Colonic mucosa (tissue), 4 donors: ENCODE measurements at places on chromosomes 2 and 18. TPM values are rescaled to one million over a fixed set of nuclear protein-coding genes. Genes with fewer than 3 reads are reported as not detected.

- H3K4me1 ChIP-seq, result no peaks in the 10 kb centered on the region
- DNase-seq, result no peak
- H3K27me3 ChIP-seq, result no peaks in the 10 kb centered on the region
- no peaks in the 10 kb centered on the region for H3K36me3 ChIP-seq
- H3K27ac ChIP-seq, result no peak overlapping the region
Measured at GRCh38 chr2:148553332-148553887, 91.1 kb upstream of the EPC2 start.

The HOXD12 gene
- total RNA-seq, result not detected

The MROH2A gene
- not detected for total RNA-seq

The DPYSL5 gene
- total RNA-seq, result 0.35 TPM

GRCh38 chr2:237888389-237888788 is 29.0 kb downstream of the RAMP1 start:
- no peaks in the 10 kb centered on the region for H3K27me3 ChIP-seq
- no peaks in the 10 kb centered on the region for H3K4me1 ChIP-seq
- DNase-seq, result no peak
- no peak overlapping the region for H3K27ac ChIP-seq
- no peak overlapping the region for H3K4me3 ChIP-seq
- no peaks in the 10 kb centered on the region for H3K36me3 ChIP-seq
